ENCODE measurements at places on chromosomes 16 and 17.

- peak; percentile 65 for DNase-seq
Observed at GRCh38 chr17:2815781-2816185, 19.5 kb downstream of the RAP1GAP2 start.

DNA sequence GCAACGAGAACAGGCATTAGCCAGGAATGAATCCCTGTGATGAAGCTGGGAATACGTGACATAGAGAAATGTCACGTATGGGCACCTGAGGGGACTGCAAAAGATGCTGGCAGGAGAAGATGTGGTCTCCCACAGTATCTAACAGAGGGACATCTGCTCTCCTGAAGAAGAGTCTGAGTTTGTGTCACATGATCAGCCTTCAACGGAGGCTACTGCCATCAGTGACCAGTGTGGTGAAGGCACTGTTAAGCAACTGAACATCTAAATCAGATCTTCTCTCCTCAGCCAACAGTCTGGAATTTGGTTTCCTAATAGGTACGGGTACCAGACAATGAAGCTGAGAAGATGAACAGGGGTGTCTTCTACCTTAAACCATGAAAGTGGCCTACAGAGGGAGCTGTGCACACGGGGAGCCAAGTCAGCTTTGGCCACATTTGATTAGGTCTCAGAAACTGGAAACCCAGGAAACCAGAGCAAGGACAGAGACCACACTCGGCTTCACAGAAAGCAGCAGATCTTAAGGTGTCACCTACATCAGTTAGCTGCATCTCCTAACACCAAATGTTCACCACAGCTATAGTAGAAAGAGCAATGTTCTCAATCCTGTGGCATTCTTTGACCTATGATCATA is 41.8 kb downstream of the BRD7 start:
- DNase-seq: peak; percentile 63

- peak; percentile 79 for DNase-seq
Observed at GRCh38 chr16:66894948-66895688, 14.8 kb downstream of the PDP2 start.

- no peak for DNase-seq
Observed at GRCh38 chr16:59993101-59993500, 1259.0 kb upstream of the GOT2 start.

DNA sequence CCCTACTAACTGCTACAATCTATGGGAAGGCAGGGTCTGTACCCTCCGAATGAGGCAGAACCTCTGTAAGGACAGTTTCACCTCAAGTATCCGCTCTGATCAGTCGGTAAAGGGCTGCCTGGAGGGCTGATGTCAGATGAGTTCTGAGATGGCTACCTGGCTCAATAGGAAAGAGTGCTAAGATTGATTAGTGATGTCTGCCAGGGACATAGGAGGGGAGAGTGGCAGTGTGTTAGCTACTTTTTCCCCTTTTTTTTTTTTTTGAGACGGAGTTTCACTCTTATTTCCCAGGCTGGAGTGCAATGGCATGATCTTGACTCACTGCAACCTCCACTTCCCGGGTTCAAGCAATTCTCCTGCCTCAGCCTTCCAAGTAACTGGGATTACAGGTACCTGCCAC is 39.1 kb upstream of the CDC42EP4 start:
- no peak for DNase-seq

DNA sequence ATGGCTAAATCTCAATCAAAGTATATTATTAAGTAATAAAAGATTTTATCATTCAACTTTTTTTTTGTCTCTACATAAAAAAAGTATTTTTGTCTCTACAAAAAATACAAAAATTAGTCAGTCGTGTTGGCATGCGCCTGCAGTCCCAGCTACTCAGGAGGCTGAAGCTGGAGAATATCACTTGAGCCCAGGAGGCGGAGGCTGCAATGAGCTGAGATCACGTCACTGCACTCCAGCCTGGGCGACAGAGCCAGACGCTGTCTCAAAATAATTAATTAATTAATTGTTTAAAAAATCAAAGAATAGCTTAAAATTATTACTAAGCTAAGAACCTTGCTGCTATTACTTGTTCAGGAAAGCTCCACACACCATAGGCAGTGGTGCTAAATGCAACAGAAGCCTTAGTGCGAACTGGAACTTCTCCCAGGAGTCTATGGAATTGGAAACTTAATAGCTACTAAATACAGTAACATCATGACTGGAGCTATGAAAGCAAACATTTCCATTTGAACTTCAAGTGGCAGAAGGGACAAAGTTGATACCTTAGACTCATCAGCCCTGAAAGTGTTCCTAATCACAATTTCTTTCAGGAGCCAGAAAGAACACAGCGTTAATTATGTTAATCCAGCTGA is 22.6 kb downstream of the ADCY9 start:
- DNase-seq: no peak

GRCh38 chr16:78906135-78906534 is 694.4 kb downstream of the MAF start:
- no peak for DNase-seq

GRCh38 chr17:67649891-67650290 is 67.8 kb upstream of the NOL11 start:
- DNase-seq: no peak

- no peak for DNase-seq
Observed at GRCh38 chr16:9124444-9124843, 33.0 kb downstream of the HAPSTR1 start.

- DNase-seq: no peak
Observed at GRCh38 chr16:48534601-48535340, 75.2 kb downstream of the N4BP1 start.

GRCh38 chr16:12539185-12539929 is 264.3 kb downstream of the CPPED1 start:
- no peak for DNase-seq

DNA sequence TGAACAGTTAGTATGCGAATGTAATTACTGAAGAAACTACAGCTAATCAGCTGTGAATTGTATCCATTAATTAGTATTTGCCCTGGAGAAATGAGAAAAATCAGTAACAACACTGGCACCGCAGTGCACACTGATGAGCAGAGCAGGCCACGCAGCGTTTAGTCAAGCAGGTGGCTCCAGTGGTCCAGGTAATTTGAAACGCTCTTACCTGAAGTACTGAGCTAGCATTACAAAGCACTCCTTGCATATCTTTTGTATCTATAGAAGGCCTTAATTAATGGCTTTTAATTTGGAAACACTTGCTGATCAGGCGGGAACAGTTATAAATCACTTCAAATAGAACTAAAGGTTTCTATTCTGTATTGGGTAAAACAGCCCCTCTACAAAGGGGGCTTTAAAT is 76.4 kb downstream of the TOX3 start:
- DNase-seq: no peak

GRCh38 chr17:40484973-40485530 is 16.4 kb downstream of the TNS4 start:
- no peak for DNase-seq

DNA sequence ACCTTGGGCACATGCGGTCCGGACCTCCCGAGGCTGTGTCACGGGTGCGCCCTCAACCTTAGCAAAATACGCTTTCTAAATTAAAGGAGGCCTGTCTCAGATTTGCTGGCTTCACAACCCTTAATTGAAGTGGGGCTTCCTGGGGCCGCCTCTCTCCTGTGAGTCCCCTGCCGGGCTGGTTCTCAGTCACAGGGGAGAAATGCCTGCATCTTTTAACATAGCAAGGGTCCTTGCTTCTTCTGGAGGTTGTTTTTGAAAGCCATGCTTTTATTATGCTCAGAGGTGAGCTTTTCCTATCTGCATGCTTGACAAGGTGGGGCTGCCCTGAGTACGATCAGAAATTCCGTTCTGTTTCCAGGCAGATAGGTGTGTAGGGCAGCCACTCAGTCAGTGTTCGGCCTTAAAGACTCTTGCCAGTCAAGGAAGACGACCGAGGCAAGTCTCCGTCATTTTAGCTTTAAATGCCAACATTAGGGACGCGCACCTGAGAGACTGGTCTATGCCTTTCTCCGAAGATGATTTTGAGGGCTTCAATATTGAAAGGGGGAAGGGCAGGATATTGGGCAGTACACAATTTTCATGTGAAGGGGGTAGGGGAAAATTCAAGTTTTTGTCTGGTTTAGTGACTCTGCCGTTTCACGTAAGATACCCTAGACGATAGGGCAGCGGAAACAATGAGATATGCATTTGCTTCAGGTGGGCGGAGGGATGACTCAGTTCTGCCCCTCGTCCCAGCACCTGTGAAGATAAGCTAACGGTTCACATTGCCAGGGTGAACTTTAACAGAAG is 5.5 kb upstream of the SLC7A5 start:
- DNase-seq: no peak

DNA sequence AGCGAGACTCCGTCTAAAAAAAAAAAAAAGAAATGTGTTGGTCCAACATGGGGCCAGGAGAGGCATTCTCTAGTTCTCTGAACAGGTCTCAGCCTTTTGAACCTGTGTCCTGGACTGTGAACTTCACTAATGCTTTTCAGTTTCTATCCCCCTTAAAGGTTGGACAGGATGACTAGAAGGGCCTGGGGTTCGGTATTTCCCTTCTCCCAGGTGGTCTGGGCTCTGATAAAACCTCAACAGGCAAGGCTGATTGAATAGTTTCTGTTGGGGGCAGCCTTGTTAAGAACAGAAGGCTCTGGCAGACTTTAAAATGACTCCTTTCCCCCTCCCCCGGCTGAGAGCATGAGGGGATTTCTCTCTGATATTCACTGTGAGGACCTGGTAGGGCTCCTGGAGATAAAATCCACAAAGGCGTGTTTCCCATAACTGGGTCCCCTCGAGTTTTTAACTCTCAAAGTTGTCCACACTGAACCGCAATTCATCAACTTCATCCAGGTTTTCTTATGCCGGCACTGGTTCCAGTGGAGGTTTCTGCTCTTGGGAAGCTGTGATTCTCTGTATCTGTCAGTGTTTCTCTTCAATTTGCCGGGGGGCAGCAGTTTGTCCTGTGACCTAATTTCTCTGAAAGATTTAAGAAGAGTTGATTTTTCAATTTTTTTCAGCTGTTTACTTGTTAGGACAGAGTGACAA is 91.3 kb downstream of the METRNL start:
- DNase-seq: no peak

- peak; percentile 49 for DNase-seq
Observed at GRCh38 chr16:85027958-85028684, 526 bp downstream of the KIAA0513 start.

DNA sequence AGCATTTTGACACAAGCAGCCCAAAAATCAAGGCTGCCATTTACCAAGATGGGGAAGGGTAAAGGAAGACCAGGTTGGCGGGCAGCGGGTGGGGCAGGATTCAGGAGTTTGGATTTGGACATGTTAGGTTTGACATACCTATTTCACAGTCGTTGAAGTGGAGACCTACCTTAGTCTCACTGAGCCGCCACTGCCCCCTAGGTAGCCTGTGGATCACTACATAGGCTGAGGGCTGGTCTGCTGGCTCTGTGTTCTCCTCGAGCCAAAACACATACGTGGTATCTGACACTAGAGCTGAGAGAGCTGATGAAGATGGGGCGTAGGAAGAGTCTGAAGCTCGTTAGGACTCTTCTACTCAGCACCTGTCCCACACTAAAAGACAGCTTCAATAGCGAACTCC is 115.1 kb downstream of the HIC1 start:
- peak; percentile 29 for DNase-seq

DNA sequence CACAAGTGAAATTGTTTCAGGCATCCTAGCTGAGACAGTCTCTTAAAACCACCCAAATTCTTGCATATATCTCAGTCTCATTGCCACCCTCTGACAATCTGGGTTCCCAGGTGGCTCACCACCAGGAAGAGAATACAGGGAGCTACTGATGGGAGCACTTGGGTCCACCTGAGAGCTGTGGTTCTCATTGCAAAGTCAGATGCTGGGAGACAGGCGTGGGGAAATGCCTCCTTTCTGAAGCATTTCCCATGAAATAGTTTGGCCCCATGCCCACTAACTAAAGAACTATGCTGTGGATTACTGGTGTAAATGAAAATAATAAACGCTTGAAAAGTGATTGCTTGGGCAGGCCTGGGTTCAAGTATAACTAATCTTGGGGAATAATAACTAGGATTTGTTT is 70.3 kb downstream of the CMC2 start:
- no peak for DNase-seq

DNA sequence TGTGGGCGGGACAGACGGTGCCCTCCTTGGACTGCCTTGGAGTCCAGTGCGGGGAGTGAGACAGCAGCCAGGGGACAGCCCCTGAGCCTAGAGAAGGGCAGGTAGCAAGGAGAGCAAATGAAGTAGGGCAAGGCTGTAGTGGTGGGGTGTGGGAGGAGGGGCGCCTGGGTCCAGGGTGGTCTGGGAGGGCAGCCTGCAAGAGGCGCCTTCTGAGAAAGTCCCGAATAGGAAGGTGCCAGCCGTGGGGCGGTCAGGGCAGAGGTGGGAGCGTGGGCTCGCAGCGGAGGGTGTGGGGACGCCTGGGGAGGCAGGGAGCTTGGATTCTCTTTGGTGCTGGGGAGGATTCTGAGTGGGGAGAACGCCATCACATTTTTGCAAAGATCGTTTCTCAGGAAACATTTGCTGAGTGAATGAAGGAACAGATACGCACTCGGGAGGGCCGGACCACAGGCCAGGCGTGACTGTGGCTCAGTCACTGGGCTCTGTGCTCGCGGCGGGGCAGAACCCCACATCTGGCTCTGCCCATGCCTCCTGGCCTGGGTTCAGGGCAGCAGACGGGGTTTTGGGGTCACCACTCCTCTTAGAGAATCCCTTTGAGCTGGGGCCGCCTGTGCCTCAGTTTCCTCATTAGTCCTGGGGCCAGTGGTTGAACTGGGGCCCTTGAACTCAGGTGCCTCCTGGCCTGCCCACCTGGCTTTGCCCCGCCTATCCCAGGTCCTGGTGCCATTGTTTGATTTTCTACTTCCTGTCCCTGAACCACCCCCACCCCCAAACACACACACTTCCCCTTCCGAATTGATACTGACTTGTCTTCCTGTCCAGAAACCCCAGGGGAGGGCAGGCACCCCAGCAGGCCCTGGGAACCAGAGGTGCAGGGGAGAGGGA is 4.2 kb downstream of the SNN start:
- no peak for DNase-seq

DNA sequence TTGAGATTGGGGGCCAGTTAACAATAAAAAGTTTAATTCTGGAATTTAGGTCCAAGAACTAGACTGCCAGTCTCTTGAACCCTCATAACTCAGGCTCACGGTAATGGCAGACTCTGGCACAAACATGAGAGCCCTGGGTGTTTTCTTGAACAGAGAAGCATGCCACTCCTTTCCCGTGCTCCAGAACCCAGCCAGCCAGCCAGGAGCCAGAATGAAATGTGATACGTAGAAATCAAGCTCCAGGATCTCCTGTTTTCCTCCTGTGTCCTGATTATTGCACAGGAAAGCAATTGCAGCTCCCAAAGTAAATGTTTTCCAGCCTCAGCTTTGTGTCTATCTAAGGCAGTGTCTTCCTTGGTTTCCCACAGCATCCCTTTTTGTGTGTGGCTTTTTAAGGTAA is 46.2 kb upstream of the NOL11 start:
- no peak for DNase-seq

- no peak for DNase-seq
Observed at GRCh38 chr17:21165922-21166594, 39.3 kb downstream of the DHRS7B start.
